CD4-positive, alpha-beta T cell treated with Interleukin-15 for 4 hours (primary cell): ENCODE measurements at places on chromosomes 16 and 17.
A peak's percentile ranks its signal among the peaks of the same experiment; 100 is the strongest.

DNA sequence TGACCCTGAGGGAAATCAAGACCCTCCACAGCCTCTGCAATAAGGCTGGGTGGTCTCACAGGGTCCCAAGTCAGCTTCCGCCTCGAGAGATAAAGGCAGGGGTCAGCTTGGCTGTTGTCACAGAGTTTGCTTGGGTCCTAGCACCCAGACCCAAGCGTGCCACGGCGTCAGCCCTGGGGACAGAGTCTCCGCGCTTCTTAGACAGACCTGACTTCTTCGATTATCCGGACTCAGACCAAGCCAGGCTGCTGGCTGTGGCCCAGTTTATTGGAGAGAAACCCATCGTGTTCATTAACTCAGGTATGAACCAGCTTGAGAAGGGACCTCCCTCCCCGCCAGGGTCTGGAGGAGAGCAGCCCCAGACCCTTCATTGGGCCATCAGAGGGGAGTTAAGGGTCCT is 588 bp downstream of the C16orf92 start:
- no peak for DNase-seq

GRCh38 chr17:13030459-13031300 is 12.9 kb upstream of the ELAC2 start:
- peak; percentile 66 for DNase-seq

DNA sequence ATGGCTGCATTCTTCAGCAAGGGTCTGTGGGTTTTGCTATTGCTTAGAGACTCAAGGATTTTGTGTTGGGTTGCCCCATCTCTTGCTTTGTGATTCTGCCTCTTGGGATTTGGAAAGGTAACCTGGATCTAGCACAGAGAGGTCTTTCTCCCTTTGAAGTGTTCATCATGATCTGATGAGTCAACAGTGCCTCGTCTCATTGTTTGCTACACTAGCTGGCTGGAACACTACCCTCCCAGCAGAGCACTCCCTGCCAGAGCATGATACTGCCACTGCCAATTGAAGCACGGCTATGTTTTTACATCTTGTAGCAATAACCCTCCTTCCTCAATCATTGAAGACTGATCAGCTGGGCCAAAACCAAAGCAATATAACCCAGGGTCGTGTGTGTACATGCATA is 361.0 kb downstream of the CDH13 start:
- DNase-seq: no peak

- DNase-seq: no peak
These were observed 19.4 kb downstream of the SLC47A1 start for GRCh38 chr17:19553036-19553435.

- no peak for DNase-seq
These were observed 13.7 kb upstream of the COL1A1 start for GRCh38 chr17:50214976-50215760.

DNA sequence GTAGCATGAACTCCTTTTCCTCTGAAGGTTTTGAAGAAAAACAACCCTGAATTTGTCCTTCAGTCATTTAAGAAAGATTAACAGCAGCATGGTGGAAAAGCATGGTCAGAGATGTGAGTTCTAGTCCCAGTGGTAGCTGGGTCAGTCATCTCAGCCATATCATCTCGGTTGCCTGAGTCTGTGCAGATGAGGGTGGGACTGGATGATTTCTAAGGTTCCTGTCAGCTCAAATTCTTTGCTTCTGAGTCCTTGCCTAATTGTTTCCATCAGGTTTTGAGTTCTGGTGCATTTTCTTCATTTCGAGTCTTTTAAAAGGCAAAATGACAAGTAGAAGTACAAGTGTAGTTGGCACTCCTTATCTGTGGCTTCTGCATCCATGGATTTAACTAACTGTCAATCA is 63.9 kb downstream of the TNRC6C start:
- DNase-seq: no peak

GRCh38 chr17:47955497-47956461 is 1.9 kb downstream of the PRR15L start:
- DNase-seq: no peak

DNA sequence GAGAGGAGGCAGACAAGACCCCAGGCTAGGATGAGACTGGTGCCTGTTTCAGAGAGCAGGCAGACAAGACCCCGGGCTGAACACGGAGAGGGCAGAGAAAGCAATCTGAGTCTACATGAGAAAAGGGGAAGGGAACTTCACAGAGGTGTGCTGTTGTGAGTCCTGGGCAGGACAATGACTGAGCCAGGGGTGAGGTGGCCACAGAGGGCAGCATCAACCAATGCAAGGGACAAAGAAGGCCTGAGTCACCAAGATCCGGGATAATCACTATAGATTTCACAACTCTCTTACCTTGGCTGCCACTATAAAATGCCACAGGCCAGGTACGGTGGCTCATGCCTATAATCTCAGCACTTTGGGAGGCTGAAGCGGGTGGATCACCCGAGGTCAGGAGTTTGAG is 89.0 kb downstream of the SLC39A11 start:
- no peak for DNase-seq

GRCh38 chr17:72913142-72913682 is 179.3 kb downstream of the SLC39A11 start:
- DNase-seq: no peak

DNA sequence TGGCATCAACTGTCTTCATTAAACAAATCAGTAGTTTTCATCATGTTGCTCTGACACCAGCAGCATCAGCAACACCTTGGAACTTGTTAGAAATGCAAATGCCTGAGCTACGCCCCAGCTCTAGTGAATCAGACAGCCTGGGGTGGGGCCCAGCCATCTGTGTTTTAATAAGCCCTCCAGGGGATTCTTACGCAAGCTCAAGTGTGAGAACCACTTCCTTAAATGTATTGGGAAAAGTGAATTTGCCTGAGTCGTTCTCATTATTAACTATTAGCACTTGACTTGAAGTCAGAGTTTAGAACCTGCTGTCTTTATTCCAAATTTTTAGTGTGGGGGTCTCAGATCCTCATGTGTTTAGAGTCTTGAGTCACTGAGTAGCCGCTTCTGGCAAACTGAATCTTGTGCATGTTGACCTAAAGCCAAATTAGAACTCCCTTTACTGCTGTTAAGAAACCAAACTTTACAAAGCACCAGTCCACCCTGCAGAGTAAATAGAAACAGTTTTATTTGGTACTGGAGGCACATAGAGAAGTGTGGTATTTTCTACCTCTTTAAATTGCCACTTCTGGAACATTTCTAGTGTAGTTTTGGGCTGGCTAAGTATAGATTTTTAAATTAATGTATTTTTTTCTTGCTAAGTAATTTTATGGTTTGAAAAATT is 137.4 kb upstream of the COX10 start:
- DNase-seq: no peak

DNA sequence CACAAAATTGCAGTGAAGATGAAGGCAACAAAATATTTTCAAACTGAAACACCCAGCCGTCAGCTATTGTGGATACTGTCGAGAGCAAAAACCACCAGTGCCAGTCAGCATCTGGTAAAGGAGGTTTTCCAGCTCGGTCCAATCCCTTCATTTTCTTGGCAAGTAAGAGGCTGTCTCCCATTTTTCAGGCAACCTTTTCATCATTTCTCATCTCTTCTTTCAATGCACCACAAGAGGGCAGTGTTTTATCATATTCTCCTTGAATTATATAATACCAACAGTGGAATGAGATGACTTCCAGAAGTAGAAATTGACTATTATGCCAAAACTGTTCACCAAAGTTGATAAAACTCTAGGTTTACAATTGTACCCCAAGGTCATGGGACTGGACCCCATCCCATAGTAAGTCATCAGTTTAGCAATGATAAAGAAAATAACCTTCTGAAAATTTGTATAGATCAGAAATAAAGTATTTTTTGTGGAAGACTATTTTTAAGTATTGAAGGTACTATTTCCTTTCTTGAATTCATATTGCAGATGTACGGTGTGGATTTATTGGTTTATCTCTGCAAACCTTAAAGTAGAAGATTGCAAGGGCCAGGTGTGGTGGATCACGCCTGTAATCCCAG is 16.8 kb downstream of the NQO1 start:
- DNase-seq: peak; percentile 59

DNA sequence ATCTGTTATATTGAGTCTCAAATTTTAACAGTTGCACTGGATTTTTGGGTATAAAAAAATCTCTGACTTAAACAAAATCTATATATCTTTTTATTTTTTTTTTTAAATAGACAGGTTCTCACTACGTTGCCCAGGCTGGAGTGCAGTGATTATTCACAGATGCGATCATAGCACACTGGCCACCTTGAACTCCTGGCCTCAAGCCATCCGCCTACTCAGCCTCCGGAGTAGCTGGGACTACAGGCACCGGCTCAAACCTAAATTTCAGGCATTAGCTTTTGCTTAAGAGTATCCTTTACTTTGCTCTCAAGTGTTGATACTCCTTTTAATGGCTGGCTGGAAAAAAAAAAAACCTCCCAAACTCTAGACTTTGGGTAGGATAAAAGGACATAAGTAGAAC is 61.6 kb downstream of the RPGRIP1L start:
- DNase-seq: no peak

GRCh38 chr16:10787304-10787703 is 31.3 kb downstream of the TVP23A start:
- no peak for DNase-seq

DNA sequence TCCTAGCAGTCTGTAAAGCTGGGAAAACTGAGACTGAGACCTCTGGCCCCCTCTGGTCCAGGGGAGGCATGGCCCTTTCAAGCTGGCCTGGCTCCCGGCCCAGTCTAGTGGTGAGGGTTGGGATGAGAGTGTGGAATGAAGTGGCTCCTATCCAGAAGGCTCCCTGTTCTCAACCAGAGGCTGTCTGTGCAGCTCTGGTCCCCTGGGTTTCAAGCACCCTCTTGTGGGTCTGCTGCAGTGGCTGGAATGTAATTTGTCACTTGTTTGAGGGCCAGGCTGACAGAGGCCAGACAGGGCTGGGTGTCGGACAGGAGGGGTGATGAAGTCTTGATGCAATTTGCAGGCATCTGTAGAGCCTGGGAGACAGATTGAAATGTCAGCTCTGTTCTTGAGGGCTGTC is 22.1 kb upstream of the PHF12 start:
- DNase-seq: no peak

DNA sequence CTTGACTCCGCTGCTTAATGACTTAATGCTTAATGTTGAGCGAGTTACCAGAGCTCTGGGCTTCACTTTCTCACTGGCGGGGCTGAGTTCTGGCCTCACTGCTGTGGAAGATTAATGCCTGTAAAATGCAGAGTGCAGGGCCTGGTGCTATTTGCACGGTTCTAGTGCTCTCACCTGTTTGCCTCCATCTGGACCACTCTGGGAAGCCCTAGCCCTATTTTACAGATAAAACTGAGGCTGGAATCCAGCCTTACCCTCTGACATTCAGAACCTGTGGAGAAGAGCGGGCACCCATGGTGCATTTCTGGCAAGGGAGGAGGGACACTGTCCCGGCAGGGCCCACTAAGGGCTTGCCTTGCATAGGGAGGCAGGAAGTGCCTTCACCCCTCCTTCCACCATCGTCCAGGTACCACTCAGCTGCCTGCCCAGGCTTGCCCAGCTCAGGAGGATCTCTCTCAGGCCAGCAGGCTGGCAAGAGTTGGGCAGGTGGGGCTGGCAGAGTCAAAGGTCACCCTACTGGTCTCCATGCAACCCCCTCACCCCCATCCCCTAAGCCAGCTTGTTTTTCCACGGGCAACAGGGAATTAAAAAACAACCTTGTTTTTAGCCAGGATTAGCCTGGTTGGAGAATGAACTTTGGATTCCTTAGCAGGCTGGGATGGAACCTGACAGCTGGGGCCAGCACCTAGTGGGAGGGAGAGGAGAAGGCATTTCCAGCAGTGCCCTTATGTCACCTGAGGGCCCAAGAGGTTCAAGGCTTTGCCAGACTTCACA is 4.1 kb upstream of the UBALD1 start:
- no peak for DNase-seq

DNA sequence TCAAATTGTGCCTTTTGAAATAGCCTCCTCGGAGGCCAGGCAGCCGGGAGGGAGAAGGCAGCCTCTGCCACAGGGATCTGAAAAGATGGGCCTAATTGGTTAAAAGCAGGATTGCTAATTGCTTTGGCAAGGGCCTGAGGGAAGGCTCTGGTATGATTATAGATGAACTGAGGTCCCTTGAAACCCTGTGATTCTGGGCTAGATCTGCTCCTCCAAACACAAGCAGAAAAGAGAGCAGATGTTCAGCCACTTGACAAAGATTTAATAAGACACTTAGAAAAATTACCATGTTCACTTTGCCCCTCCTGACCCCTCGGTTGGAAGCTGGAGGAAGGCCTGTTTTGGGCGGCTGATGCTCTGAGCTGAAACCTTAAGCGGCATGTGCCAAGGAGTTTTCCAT is 209.5 kb upstream of the MPHOSPH6 start:
- DNase-seq: no peak

- no peak for DNase-seq
These were observed 40.3 kb downstream of the MAP1LC3B start for GRCh38 chr16:87432330-87432915.

- no peak for DNase-seq
These were observed 19.7 kb downstream of the TTC19 start for GRCh38 chr17:16019347-16019746.

DNA sequence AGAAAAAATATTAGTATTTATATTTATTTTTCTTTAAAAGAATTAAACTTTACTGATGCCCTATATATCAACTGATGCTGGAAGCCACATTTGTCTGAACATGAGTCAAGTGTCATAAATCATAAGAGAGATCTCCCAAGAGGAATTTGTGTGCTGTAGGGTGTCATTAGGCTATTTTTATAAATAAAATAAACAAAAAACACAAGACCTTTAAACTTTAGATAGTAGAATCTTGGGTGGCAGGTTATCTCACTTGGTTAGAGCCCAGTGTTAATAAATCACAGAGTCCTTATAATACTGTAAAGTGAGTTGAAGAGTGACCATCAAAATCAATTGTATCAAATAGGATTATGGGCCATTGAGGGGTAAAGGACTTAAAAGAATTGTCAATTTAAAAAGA is 21.3 kb upstream of the CPD start:
- no peak for DNase-seq

- DNase-seq: peak; percentile 74
These were observed 150.7 kb downstream of the SOCS1 start for GRCh38 chr16:11105038-11105903.

DNA sequence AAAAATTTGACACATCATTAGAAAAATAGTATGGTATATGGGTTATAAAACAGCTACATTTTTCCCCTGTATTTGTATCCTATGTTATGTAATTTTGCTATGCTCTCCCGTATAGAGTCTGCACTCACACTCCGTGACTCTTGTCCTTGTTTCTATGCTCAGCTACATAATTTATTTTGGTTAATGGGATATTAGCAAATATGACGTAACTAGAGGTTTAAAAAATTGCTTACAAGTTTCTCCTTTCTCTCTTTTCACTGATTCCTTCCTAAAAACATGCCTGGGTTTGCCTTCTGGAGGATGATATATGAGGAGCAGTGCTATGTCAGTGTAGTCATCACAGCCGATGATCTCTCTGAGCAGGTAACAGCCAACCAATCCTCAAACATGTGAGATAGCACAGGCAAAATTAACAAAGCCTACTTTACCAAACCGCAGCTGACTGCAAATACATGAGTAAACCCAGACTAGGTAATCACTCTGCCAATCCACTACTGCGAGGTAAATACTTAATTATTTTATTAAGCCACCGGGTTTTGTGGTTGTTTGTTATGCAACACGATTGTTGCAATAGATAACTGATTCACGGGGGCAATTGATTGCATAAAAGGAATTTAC is 126.9 kb downstream of the KIF2B start:
- DNase-seq: no peak

- DNase-seq: no peak
These were observed 247.8 kb upstream of the ERCC4 start for GRCh38 chr16:13672196-13672595.
